ENCODE measurements at places on chromosomes 3 and 15.

DNA sequence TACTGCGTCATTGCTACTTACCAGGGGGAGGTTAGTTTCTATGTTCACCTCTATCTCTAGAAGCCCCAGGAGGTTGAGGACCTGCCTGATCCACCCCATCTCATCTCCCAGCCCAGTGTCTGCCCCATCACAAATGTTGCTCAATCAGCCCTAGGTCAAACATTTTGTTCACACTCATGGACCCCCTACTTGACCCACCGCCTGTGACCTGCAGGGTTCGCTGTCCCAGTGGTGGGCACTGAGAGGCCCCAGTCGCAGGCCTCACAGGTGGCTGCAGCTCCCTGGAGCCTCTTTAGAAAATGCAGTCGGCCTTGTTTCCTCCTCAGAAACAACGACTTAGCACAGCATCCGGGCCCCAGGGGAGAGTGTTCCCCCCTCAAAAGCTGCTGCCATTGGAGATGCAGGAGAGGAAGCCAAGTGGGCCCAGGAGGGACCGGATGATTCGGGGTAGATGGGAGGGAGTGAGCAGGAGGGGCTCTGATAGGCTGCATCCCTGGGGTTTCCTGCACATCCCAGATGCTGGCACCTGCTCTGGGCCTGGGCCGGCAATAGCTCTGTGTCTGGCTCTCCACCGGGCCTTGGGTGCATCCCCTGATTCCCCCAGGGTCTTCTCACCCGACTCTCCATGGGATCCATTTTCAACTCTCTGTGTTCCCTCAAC lies 18.4 kb upstream of the INSYN1 start:
- no peak for DNase-seq

- DNase-seq = no peak
These were observed 6.6 kb downstream of the NLGN1 start for GRCh38 chr3:173404156-173404555.

GRCh38 chr3:17707813-17708543 lies 34.5 kb downstream of the TBC1D5 start:
- no peak for DNase-seq

DNA sequence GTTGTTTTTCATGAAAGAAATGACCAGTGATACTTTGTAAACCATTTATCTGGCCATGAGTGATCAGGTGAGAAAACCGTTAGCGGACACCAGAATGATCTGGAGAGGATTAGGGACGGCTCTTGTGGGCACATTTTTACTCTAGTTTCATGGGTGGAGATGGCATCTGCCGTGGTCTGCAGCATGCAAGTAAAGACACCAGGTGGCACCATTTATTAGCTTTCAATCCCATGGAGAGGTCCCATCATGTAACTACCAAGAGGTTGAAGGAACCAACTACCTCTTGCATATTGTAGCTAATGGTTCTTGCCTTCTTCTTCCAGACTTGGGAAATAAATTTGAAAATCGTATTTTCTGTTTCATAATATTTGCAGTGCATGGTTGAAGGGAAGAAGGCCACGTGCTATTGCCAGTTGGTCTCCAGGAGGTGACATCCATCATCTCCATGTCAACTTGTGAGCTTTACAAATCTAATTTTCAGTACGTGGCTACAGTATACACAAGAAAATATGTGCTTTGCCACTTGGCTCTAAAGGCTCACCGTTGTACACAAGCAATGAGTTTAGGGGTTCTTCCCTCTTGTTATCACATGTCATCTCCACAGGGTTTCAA lies 1.5 kb upstream of the MAPKBP1 start:
- DNase-seq = peak; percentile 34

GRCh38 chr15:74997141-74997540 lies 1.8 kb downstream of the SCAMP5 start:
- no peak for DNase-seq

GRCh38 chr15:89370120-89370977 lies 35.7 kb upstream of the POLG start:
- no peak for DNase-seq

GRCh38 chr3:114756506-114757279 lies 390.4 kb downstream of the ZBTB20 start:
- DNase-seq = no peak

GRCh38 chr15:74449095-74449494 lies 11.9 kb downstream of the UBL7 start:
- no peak for DNase-seq

DNA sequence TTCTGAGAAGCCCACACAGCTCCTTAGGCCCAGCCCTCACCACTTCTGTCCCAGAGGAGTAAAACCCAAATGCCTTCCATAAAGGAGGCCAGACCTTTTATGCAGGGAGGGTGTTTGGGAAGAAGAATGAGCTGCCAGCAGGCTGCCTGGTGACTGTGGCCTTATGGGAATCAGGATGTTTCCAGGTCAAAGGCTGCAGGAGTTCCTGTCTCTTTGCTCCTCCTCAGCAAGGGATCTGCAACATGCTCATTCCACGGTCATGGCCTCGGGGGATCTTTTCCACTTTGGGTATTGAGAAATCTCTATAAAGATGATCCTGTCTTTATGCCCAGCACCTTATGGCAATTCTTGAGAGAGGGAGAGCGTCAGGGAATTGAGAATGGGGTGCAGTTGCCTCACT lies 25.2 kb upstream of the MAGEF1 start:
- no peak for DNase-seq

DNA sequence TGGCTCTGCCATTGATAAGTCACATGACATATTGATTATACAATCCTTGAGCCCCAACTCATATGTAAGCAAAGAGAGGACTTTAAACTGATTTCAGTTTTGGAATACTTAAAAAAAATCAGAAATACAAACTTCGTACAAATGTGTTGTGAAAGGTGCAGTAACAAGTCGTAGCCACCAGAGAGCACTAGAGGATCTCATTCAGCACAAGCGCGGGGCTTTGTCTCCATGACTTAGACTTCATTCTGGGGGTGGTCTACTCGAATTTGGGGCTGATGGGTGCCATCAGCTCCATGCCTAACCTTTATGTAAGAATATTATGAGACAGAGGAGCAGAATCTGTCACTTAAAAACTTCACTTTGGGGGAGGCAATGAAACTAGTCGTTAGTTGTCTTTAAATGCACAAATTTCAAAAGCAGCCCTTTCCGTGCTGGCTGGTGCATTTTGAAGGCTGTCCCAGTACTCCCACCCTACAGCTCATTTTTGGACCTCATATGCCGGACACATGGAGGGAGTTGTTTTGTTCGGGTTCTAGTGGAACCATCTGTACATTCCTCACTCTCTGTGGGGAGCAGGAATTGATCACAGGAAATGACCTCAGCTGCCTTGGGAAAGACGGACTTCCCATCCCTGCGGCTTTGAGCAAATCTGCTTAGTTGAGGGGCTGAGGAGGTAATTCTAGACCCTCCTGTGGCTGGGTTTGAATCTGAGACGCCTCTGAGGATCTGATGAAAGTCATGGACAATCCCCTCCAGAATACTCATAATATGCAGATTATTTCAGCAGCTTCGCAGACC lies 27.5 kb upstream of the MASP1 start:
- DNase-seq = no peak

DNA sequence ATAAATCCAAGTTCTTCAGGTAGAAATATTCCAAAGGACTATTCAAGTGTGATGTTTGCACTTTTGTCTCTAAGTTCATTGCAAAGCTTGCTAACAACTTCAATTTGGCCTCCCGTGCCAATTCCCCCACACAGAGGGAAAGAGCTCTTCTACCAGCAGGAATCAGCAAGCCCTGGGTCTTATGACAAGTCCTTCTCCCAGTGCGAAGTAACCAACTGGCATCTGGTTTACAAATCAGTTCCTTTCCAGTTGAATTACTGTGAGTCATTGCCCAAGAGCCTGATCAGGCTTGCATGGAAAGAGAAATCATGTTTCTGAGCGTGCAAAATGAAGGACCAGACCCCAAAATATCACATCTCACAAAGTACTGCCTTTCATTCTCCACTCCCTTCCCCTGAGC lies 62.7 kb upstream of the SLCO3A1 start:
- no peak for DNase-seq

DNA sequence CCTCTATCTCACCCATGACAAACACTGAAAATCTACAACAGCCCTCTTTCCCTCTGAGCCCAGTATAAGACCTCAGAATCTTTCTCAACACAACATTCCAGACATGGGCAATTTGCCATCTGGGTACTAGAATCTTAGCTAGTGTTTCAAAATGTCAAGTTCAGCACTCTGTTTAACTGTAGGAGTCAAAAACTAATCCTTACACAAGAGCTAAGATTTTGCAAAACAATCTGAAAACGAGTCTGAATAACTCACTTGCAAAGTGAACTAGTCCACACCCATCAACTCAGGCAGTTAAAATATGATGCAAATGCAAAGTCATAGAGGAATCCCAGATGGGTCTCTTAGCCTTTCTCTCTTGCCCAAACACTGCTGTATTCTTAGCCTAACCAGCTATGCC lies 67.8 kb downstream of the GPR176 start:
- DNase-seq = no peak

DNA sequence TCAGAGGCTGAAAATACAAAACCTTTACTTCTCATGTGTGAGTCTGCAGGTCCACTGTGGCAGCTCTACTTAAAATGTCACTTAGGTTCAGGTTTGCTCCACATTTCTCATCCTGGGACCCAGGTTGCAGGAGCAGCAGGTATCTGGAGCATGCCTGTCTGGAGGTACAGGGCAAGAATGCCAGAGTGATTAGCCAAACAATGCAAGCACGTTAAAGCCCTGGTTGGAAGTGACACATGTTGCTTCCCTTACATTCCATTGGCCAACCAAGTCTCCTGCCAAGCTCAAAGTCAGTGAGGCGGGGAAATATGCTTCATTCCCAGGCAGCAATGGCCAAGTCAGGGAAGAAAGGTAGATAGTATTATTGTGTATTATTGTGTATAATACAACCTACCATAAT lies 76.8 kb upstream of the ARL6 start:
- DNase-seq = no peak

DNA sequence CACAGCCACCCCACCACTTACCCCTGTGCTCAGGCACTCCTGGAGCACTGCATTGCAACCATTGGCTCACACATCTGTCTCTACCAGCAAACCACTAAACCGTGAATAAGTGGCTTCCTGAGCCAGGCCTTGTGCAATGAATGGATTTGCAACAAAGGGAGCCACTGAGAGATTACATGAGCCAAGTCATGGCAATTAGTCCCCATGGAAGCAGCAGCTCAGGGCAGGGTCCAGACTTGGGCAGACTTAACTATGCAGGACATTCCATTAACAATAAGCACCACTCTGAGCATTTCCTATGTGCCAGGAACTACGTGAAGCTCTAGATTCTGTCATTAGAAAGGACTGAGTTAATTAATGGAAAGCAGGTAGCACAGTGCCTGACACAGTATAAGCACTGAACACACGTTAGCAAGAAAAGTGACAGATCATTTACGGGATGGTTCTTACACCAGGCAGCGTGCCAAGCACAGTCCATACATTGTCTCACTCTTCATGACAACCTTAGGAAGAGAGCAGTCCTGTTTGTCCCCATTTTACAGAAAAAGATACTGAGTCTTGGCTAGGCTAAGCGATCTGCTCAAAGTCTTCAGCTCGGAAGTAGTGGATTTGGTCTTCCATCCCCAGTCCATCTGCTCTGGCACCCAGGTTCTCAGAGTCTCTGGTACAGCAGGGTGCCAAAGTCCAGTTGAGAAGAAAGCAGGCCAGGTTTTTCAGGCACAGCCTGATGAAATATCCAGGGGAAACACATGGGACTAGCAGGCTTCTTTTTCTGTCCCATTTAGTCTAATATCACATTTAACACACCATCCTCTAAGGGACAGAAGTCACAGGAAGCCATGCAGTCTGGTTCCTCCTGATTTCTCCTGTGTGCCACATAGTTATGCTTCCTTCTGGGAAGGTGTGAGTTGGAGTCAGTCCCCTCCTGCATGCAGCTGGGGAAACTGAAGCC lies 44.1 kb downstream of the LIPC start:
- DNase-seq = no peak

DNA sequence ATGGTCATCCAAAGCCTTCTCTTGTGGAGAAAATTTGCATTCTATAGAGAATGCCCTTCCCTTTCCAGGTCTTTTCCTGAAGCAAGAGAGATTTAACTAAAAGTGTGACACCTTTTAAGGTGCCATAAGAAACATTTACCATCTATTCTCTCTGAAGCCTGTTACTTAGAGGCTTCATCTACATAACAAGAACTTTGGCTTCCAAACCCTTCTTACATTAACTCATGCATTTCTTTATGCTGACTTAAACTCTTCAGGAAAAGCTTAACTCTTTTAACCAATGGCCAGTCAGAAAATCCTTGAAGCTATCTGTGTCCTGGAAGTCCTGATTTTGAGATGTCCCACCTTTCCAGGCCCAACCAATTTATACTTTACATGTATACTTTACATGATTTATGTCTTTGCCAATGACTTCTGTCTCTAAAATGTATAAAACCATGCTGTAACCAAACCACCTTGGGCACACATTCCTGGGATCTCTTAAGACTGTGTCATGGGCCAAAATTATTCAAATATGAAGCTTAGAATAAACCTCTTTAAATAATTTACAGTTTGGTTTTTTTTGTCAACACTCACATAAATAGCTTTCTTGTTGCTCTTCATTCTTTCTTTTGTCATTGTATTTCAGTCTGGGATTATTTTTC lies 472.6 kb upstream of the NECTIN3 start:
- DNase-seq = no peak

GRCh38 chr15:81254916-81255290 lies 58.2 kb downstream of the IL16 start:
- DNase-seq = no peak

DNA sequence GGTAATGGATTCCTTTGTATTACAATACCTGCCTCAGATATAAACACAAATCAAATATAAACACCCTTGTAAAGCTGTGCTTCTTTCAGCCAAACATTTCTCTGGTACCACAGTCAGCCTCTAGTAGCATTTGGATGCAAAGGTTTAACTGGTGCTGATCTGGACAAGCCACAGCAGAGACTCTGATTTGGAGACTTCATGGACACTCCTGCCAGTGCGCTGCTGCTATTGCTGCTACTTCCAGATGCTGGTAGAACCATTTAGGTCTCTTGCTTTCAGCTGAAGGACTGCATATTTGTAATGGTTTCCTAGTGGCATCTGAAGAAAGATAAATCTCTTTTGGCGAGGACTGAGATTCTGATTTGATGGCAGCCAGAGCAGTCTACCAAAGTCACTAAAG lies 36.9 kb downstream of the NCK1 start:
- DNase-seq = no peak

- DNase-seq = no peak
These were observed 31.0 kb upstream of the RASGRF1 start for GRCh38 chr15:79121571-79121970.

GRCh38 chr15:98604983-98605382 lies 43.4 kb upstream of the IGF1R start:
- no peak for DNase-seq

DNA sequence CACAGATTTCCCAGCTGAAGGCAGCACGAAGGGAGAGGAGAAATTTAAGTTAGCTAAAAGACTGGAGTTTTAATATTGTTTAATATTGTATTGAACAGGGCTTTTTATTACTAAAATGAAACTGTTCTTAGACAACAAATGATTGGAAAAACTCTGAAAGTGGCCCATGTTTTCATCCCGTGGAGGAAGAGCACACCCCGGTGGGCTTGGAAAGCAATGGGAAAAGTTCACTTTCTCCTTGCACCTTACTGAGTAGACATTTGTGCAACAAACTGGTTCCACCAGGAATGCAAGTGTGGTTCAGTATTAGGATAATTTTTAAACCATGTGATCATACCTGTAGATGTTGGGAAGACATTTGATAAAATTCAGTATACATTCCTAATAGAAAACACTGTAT lies 8.2 kb upstream of the ESYT3 start:
- no peak for DNase-seq
